ENCODE measurements at places on chromosomes 7 and 10.

DNA sequence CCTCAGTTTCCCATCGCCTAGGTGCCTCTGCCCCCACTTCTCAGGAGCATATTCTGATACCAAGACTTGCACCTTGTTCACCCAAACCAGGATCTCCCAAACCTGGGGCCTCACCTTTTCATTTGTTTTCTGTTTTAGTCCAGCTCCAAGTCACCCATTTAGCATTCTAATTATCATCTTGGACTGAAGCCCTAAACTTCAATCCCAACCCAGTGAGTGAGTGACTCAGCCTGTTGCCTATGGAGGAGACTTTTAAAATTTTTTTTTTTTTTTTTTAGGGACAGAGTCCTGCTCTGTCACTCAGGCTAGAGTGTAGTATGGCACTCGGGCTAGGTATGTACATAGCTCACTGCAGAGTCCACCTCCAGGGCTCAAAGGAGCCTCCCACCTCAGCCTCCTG is 378.9 kb upstream of the AUTS2 start:
- no peak for DNase-seq

- no peak for DNase-seq
Observed at GRCh38 chr7:108284349-108285002, 154.3 kb upstream of the LAMB4 start.

- DNase-seq: no peak
Observed at GRCh38 chr10:86665218-86665607, 3.1 kb upstream of the LDB3 start.

GRCh38 chr10:129122846-129123245 is 344.2 kb upstream of the MGMT start:
- DNase-seq: no peak

Measured in GM12892 (cell line).